ENCODE measurements at places on chromosomes 11 and 22.

- no peak for DNase-seq
Measured at GRCh38 chr11:16167706-16168487, 188.4 kb downstream of the SOX6 start.

- DNase-seq, result no peak
Measured at GRCh38 chr22:20431511-20432192, 6.0 kb downstream of the SCARF2 start.

DNA sequence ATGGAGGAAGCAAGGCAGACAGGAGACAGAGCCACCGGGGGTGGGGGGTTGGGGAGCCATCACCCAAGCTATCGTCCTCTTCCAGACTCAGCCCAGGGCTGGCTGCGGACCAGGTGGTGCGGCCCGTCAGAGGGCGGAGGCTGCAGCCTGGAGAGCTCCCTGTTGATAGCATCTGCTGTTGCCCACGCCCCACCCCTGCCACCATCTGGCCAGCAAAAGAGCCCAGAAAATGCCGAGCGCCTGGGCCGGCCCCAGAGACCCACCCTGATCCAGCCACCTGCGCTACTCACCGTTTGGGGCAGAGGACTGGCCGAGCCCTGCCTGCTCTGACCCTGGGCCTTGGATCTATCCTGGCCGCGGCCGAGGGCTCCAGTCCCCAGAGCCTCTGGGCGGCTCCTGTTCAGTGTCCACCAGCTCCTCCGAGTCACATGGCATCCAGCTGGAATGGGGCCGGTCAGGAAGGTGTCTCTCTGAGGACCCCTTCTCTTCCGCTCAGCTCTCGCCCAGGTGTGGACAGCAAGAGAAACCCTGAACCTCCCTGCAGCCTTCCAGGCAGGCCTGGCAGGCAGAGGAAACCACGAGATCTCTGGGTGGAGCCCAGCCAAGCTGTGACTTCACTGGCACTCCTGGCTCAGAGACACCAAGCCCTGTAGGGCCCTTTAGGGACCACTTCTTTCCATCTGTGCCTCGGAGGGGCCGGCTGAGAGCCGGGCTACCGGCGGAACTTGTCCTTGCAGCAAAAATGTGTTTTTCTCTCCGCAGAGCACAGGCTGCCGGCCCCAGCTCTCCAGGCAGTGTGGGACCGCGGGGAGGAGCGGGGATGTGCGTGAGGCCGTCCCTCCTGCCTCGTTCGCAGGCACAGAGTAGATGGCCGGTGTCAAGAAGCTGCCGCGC is at the start of gene MRGPRE:
Gene MRGPRE, minus strand, starts transcription at position 567 of the 894 bp plus-strand sequence. CDS start 3,618 bp downstream, outside the sequence.
- DNase-seq, result no peak

DNA sequence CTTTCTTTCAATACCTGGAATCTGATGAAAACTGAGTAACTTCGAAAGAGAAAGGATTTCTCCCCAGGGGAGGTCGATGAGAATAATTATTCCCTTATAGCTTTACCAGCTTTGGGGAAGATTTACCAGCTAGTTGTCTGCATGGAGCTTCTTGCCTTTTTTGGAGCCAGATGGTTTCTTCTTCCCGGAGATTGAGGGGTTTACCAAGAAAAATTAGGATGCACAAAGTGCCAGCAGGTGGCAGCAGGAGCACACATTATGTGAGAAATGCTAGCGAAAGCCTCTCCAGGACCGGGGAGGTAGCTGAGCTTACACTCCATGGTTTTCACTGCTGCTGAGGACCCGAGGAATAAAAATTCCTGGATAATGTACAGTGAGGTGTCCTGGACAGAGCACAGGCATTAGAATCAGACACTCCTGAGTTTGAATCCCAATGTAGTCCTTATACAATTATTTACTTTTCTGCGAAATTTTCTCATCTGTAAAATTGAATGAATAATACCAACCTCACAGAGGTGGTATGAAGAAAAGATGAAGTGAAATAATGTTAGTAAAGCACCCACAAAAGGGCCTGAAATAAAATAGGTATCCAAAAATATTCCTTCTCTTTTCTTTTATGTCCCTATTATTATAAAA is 46.0 kb upstream of the PARVA start:
- peak; percentile 64 for DNase-seq

- peak; percentile 92 for DNase-seq
Measured at GRCh38 chr11:134360050-134360835, 28.5 kb downstream of the GLB1L2 start.

GRCh38 chr11:91188484-91188883 is 965.6 kb upstream of the CHORDC1 start:
- DNase-seq, result no peak

GRCh38 chr11:126008956-126009355 is 53.7 kb downstream of the CDON start:
- DNase-seq, result no peak

- DNase-seq, result no peak
Measured at GRCh38 chr11:63530021-63530420, 6.6 kb upstream of the PLAAT4 start.
